ENCODE measurements at places on chromosomes 5 and 9.

DNA sequence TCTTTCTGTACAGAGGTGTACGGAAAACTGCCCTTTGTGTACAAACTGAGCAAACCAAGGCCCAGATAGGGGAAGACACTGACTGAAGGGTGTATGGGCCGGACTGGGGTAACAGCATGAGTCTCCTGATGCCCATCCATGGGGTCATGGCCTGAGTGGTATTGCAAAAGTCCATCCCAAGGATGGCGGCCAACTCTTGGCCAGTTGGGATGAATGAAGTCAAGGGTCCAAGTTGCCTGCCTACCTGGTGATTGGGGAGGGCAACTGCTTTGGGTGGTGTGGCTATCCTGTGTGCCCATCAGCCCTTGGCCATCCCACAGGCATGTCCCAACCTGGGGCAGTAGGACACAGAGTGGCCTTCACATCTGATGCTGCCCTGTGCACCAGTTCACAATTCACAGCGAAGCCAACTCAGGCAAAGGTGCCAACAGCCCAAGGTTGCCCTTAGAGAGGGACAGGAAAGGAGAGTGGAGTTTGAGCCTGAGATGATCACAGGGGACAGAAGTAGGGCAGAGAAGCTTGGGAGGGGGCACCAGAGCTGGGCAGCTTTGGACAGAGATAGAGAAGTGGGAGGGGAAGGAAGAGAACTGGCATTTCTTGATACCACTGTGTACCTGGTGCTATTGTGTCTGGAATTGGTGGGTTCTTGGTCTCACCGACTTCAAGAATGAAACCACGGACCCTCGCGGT lies 46.6 kb downstream of the COL15A1 start:
- DNase-seq = no peak

DNA sequence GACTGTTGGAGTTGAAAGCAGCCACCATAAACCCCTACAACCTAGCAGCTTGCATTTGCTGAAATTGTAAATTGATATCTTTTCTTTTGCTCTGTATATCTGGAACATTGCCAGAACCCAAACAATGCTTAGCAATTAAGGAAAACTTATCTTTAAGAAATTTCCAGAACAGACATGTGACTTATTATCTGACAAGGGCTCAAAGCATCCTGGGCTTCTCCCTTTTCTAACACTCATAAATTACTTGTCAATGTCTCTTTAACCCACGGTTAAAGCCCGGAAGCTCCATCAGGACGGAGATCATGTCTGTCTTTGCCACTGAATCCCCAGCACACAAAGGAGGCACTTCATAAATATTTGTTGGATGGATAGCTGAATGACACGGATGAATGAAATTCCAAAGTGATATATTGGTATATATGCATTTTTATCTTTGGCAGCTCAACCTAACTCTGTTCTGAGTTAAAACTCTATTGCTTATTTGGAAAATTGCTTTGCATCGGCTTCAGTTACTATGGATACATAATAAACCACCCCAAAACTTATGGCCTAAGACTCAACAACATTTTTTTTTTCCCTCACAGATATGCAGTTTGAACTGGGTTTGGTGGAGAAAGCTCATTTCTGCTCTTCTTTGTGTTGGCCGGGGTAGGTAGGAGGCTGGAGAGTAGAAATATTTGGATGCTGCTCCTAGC lies 103.1 kb upstream of the CLINT1 start:
- no peak for DNase-seq

DNA sequence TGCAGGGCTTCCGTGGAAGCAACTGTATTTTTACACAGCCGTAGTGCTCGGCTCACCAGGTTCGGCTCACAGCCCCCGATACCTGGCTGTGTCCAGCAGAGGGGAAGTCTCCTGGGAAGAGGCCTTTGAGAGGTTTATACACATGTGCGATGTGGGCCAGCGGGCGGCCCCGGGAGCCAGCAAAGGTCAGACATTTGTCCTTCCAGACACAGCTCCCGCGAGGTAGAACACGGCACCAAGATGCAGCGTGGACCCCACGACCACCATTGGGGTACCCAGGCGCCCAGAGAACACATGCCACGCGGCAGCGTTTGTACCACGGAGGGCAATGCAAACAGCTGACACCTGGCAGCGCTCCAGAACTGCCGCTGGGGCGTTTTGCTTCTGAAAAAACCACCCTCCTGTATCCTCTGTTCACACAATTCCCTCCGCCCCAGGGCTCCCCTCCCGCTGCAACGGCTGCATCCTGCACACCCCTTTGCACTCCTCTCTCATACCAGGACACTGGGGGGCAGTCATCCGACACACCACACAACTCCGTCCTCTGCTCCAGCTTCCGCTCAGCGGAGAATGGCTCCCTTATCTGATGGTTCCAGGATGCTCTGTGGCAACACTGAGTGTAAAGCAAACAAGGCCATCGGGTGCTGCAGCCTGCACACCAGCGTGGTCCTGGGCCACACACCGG lies 235.3 kb downstream of the SYK start:
- DNase-seq = no peak

DNA sequence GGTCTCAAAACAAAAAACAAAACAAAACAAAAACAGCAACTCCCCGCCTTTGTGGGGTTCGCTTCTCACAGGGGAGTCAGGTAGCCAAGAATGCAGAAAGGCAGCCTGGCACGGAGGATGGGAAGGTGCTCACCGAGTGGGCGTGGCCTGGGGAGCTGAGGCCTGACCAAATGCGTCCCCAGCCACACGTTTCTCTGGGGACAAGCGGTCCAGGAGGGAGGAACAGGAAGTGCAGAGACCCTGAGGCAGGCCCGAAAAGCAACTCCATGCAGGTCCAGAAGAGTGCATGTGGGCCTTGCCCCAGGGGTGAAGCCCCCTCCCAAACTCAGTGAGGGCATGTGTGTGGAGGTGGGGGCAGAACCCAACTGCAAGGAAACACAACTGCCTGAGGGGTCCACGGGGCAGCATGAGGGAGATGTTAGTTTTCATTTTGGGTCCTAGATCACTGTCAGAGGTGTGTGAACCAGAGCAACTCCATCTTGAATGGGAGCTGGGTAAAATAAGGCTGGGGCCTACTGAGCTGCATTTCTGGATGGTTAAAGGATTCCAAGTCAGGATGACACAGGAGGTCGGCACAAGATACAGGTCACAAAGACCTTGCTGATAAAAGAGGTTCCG lies 2.6 kb upstream of the UAP1L1 start:
- no peak for DNase-seq

GRCh38 chr5:148776780-148777179 lies 49.6 kb upstream of the ADRB2 start:
- no peak for DNase-seq

GRCh38 chr5:94793113-94793815 lies 174.8 kb downstream of the SLF1 start:
- DNase-seq = no peak
